ENCODE measurements at places on chromosomes 12 and 14.

DNA sequence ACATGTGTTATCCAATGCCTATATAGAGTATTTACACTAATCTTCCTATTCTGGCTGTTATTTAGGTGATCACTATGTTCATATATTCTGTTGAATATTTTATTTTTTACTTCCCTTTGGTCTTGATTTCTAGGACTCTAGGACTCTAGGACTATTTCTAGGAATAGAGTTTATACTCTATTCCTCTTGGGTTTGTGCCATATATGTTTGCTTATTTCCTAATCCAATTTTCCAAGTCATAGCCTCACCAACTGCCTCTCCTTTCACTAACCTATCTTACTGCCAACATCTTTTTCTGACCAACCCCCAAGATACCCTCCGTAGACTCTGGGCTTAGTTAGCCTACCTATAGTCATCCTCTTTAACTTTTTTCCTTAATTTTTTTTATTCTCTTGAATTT lies 28.5 kb downstream of the ARF6 start:
- DNase-seq = no peak

GRCh38 chr12:57838594-57839302 lies 7.8 kb downstream of the CTDSP2 start:
- no peak for DNase-seq

- DNase-seq = no peak
These were observed 422.2 kb downstream of the APAF1 start for GRCh38 chr12:99067171-99067785.

- DNase-seq = no peak
These were observed 45.8 kb downstream of the ETNK1 start for GRCh38 chr12:22670762-22671161.

GRCh38 chr14:77615361-77616132 lies 890 bp downstream of the SPTLC2 start:
- no peak for DNase-seq

DNA sequence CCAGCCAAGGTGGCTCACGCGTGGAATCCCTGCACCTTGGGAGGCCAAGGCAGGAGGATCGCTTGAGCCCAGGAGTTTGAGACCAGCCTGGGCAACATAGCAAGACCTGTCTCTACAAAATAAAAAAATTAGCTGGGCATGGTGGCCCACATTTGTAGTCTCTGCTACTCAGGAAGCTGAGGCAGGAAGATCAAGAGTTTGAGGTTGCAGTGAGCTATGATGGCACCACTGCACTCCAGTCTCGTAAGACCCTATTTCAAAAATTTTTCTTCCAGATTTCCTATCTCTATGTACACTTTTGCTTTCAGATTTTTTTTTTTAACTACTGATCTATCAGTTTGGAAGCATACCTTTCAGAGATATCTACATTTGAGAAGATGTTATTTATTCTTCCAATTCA lies 15.3 kb downstream of the SNX6 start:
- DNase-seq = no peak

Measured in activated CD4-positive, alpha-beta T cell treated with anti-CD3 and anti-CD28 coated beads for 24 hours (primary cell).